Stimulated activated CD8-positive, alpha-beta memory T cell treated with anti-CD3 and anti-CD28 coated beads, Interleukin-7, amount 100 ng/mL, for 24 hours (primary cell): ENCODE measurements at places on chromosomes 13 and 19.

DNA sequence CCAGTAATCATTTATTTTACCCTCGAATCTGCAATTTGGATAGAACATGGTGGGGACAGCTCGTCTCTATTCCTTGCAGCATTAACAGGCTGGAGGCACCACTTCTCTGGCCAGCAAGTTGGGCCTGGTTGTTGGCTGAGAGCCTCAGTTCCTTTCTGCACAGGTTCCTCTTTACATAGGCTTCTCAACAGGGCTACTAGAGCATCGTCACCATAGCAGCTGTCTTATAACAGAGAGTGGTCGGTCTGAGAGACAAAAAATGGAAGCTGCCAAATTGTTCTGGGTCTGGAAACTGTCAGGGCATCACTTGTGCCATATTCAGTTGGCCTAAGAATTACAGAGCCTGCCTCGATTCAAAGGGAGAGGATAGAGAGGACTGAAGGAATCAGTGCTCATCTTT, 86.7 kb downstream of the DNAJC15 start:
- DNase-seq: no peak

DNA sequence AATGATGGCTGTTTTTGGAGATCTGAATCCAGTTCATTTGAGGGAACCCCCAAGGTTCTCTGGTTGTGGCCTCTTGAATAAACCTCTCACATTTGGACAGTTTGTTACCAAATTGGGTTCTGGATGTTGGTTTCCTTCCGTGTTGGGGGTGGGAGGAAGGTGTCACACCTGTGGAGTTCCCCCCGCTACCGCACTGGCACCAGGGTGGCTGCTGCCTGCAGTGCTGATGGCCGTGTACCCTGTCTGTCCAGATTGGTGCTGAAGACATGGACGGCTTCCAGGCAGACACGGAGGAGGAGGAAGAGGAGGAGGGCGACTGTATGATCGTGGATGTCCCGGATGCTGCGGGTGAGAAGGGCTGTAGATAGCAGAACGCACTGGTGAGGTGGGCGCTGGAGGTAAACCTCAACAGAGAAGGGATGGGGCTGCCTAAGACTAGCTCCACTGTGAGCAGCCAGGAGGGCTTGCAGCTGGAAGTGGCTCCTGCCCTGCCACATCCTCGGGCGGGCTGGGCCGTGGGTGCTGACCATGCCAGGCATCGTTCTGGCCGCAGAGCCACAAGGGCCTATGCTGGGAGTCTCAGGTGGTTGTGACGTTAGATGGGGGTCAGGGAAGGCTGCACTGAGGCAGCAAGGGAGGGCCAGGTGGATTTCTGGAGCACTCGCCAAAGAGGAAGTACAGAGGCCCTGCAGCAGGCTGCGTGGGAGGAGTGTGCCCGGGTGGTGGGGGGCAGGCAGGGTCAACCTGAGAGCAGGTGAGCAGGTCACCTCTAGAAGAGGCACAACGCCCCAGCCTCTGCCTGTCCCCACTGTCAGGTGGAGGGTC, 15.4 kb downstream of the UBXN6 start:
- DNase-seq: no peak

DNA sequence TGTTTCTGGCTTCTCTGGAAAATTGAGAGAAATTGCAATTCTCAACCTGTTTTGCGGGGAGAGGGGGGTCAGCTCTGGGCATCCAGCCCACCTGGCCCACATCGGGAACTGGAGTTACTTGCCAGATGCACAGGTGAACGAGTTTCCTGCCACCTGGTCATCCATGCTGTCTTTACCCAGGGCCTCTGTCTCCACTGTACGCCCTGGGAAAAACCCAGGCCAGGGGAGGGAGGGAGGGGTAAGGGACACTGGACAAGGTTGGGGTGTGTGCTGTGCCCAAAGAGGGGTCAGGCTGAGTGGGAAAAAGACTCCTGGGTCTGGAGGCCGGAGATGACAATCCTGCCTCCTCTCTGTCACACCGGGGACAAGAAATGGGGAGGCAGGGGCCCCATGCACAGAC, 307.6 kb downstream of the ZNF536 start:
- DNase-seq: no peak

GRCh38 chr19:33705090-33705847, 83.5 kb downstream of the CHST8 start:
- no peak for DNase-seq

- DNase-seq: no peak
Observed at GRCh38 chr19:18809149-18809868, 18.2 kb upstream of the COMP start.
